ENCODE measurements at places on chromosomes 3 and 15.

GRCh38 chr15:82699726-82700125 lies 9.9 kb downstream of the AP3B2 start:
- DNase-seq: no peak

- DNase-seq: no peak
Measured at GRCh38 chr3:152491922-152492321, 223.2 kb downstream of the MBNL1 start.

DNA sequence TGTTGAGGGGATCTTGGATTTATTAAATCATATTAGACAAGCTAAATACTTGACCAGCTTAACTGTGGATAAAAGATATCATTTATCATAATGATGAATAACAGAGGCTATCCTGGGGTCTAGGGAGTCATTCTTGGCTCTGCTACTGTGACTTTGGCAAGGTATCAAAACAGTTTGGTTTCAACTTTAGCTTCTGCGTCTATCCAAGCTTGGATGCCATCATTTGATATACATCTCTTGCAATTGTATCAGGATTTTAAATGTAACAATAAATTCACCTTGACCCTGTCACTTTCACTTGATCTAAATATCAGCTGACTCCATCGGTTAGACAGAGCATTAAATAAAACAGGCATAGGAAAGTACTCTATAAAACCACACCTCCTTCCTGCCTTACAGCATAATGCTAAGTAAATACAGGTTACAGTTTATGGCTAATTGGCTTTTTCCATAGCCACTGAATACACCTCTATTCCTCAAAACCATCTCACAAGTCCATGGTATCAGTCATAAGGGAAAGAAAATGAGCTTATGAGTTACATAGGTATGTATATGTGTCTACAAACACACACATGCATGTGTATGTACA lies 262.9 kb downstream of the CTNNB1 start:
- DNase-seq: no peak

DNA sequence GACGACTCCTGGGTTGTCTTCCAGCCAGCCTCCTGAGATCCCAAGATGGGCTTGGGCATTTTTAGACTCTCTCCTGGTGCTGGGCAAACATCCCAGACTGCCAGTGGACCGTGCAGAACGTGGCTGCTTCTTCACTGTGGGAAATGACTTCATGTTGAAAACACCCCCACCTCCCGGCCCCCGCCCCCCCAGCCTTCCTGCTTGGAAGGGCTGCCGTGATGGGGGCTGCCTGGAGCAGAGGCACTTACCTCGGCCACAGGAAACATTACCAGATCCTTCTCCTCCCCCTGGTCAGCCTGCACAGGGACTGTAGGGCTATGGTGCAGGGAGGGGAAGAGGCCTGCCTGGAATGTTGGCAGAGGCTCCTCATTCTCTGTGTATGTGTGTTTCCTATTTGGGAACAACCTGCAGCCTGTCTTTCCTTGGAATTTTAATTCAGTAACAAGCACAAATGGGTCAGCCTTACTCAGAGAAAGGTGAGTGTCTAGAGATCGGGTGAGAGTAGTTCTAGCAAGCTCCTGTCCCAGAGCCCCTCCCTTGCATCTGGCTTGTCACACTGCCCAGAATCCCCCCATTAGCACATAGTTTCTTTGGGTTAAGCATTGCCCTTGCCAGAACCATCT lies 90.8 kb downstream of the ANP32A start:
- no peak for DNase-seq

- DNase-seq: no peak
Measured at GRCh38 chr3:88398581-88398980, 248.8 kb downstream of the C3orf38 start.
